Activated naive CD4-positive, alpha-beta T cell treated with anti-CD3 and anti-CD28 coated beads, Interleukin-2, amount 50 U/mL, for 16 hours (primary cell): ENCODE measurements at places on chromosomes 2 and 18.

DNA sequence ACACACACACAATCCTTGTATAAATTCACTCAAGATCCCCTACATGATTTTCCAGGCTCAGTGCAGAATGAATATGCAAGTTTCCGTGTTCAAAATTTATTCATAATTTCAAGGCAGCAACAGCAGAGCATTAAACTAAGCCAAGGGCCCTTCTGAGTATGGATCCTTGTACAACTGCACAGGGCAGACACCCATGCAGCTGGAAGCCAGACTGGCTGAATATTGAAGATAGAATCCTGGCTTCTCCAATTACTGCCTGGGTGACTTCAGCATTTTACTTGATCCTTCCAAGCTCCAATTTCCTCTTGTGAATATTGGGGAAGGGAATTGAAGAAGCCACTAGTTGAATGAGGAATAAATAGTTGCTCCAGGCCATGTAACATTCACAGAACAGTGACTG lies 267.9 kb upstream of the REG3G start:
- DNase-seq: no peak

GRCh38 chr2:187037310-187037709 lies 188.3 kb upstream of the ZSWIM2 start:
- DNase-seq: no peak

DNA sequence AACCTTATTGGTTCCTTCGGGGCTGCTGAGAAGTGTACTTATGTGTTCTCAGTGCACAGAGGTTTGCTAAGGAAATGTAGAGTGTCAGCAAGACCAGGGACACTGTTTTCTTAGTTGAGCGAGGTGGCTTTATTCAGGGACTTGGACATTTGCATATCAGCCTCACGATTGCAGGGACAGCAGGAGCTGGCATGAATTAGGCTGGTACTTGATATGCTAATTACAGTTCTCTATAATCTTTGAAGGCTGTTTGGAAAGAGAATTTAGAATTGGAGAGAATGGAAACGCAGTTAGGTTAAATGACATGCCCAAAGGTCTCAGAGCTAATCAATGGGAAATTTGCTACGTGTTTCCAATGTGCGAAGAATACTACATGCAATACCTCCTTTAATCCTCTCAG lies 18.7 kb upstream of the MTCL1 start:
- DNase-seq: no peak

DNA sequence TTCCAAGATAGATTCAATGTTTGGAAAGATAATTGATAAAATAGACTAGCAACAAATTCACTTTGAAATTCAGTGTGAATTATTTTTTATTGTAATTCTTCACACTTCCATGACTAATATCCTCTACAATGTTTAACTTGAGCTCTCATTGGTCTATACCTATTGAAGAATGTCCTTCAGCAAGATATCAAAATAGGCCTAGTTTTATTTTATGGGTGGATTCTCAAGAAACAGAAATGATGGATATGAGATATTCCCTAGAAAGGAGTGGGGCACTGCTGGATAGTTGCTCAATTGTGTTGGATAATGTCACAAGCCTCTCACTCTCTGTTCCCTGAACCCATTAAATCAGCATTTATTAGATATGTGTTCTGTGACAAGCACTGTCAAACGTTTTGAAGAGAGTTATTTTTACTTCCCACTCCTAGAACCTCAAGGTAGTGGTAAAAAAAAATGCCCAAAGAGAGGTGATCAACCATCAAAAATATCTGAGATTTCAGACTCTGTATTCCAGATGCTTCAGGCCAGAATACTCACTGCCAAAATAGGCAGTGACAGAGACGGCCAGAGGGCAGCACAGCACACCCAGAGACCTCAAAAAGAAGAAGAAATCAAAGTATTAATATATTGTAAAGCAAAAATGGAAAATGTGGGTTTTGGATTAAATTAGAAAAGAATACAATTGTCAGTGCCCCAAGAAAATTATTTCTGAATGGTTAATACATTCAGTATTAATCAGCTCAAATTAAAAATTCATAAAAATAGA lies 87.5 kb downstream of the TRIB2 start:
- DNase-seq: no peak

- DNase-seq: no peak
Observed at GRCh38 chr18:77980275-77980674, 730.6 kb downstream of the GALR1 start.

DNA sequence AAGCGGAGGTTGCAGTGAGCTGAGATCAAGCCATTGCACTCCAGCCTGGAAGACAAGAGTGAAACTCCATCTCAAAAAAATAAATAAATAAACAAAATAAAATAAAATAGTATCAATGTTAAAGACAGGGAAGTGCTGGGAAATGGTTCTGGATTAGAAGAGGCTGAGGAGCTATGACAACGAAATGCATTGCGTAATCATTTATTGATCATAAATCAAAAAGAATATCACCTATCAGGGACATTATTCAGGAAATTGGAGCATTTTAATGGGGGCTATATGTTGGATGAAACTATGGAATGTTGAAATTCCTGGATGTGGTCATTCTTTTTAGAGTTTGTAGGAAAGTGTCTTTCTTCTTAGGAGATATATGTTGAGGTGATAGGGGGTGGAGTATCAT lies 30.9 kb upstream of the MTA3 start:
- no peak for DNase-seq

DNA sequence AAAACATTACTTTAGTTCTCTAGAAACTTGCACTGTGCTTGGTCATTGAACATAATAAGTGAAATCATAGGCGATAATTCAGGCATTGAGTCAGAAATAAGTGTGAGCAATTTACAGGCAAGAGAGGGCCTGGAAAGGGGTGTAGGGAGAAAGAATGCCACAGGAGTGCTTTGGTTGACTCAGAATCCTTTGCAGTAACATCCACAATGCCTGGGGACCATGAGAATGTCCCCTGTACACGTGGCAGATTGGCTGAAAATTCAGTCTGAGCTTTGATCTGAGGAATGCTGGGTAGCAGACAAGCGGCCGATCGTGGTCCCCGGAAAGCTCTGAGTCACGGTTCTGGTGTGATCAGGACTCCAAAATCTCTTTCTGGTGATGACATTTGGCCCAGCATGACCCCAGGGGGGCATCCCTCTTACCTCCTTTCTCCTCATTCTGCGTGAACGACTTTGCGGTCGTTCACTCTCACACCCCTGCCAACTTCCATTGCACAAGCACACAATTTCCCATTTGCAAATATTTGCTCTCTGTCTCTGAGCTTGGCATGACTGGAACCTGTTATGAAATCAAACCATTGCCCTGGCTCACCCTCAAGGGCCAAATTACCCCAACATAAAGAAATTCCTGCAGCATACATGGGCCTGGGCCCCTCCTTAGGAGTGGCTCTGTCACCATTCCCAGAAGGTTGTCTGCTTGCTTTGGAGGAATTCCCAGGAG lies 305.0 kb upstream of the EPAS1 start:
- DNase-seq: no peak

- no peak for DNase-seq
Observed at GRCh38 chr2:222239945-222240675, 58.7 kb downstream of the PAX3 start.

DNA sequence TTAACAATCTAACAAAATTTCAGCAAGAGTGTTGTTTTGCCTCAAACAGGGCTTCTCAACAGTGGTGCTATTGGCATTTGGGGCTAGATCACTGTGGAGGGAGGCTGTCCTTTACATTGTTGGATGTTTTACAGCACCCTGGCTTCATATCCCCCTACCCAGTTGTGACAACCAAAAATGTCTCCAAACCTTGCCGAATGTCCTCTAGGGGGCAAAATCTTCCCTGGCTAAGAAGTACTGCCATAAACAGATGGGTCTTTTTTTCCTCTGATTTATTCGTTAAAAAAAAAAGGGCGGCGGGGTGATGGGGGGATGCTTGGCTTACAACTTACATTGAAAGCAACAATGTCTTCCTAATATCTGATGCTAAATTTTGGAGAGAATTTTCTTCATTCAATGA lies 207.6 kb upstream of the CCDC150 start:
- DNase-seq: no peak

GRCh38 chr18:9612215-9612830 lies 2.0 kb downstream of the PPP4R1 start:
- peak; percentile 22 for DNase-seq

GRCh38 chr2:96396095-96396494 lies 60.5 kb downstream of the NCAPH start:
- DNase-seq: no peak

GRCh38 chr2:147424766-147425165 lies 420.1 kb upstream of the ACVR2A start:
- DNase-seq: no peak

DNA sequence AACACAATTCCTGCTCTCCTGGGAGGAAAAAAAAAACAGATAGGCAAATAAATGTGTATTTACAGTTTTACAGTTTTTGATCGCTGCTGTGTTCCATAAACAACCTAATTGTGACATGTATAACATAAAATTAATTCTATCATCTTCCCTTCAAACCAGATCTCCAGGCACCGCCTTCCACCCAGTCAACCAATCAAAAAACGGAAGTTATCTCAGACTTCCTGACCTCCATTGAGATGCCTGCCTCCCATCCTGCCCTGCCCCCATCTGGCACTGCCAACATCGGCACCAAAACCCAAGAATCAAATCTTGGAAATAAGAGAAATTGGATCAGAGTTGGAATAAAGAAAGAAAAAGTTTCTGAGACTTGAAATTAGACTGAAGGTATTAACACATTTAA lies 3.1 kb upstream of the RIOK3 start:
- DNase-seq: no peak
